ENCODE measurements at places on chromosomes 12 and 14.

- DNase-seq, result no peak
These were observed 6.5 kb downstream of the TMBIM4 start for GRCh38 chr12:66163289-66163688.

GRCh38 chr12:75236206-75236605 is 26.6 kb upstream of the KCNC2 start:
- DNase-seq, result no peak

GRCh38 chr14:67358924-67359774 is 455 bp downstream of the ATP6V1D start:
- no peak for DNase-seq

DNA sequence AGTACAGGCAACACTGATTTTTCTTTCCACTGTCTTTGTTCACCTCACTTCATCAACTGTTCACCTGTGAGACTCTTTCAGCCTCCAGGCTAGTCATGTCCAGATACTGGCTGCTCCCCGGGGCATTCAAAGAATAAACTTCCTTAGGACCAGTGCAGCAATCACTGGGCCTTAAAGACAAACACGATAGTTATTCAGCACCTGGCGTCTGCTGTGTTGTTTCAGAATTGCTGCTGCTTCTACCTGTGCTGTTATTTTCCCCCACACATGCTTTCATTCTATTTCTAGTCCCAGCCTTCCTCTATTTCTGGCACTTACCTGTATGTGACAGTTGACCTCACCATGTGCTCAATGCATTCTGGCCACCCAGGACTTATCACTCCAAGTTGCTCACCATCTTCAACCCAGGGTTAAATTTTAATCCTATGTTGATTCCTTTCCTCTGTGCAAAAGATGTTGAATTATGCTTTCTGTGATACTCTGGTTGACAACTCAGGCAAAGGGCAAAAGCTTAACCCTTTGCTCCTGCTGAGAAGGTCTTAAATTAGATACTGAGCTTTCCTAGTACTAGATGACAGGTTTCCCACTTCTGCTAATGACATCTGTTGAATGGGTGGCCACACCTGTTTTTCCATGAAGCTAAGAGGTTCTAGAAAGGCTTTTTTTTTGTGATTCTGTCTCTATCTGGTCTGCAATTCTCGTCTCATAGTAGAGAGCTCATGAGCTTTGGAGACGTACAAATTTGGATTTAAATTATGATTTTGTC is 41.4 kb downstream of the PTPRQ start:
- DNase-seq, result no peak

GRCh38 chr12:33892425-33892824 is 129.9 kb upstream of the ALG10 start:
- DNase-seq, result no peak

DNA sequence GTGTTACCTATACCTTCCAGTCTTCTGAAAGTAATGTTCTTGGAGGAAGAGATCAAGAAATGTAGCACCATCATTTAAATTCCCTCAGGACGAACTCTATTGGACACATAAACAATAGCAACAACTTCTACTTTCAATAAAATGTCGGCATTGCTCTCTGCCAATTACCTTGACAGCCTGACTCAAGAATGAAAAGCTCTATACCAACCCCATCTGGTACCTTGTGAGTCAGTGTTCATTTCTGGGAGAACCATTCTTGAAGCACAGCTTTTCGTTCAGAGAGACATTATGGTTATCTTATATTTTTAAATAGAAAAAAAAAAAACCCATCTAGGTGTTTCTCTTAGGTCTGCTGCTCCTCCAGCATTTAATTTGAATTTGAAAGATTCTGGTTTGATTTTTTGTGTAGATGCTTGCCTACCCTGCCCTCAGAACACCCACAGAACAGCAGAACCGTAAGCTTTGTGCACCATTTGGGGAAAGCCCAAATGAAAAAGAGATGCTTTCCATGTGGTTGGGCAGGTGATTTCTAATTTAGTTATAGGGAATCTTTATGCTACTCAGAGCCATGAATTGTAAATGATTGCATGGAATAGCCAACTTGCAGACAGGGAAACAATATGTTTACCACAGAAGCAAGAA is 156.0 kb downstream of the SAMD4A start:
- no peak for DNase-seq

GRCh38 chr14:102573591-102574046 is 18.8 kb upstream of the RCOR1 start:
- DNase-seq, result no peak

GRCh38 chr12:131372171-131372475 is 338.8 kb upstream of the SFSWAP start:
- DNase-seq, result no peak

GRCh38 chr12:97017213-97017612 is 110.2 kb downstream of the NEDD1 start:
- DNase-seq, result no peak

DNA sequence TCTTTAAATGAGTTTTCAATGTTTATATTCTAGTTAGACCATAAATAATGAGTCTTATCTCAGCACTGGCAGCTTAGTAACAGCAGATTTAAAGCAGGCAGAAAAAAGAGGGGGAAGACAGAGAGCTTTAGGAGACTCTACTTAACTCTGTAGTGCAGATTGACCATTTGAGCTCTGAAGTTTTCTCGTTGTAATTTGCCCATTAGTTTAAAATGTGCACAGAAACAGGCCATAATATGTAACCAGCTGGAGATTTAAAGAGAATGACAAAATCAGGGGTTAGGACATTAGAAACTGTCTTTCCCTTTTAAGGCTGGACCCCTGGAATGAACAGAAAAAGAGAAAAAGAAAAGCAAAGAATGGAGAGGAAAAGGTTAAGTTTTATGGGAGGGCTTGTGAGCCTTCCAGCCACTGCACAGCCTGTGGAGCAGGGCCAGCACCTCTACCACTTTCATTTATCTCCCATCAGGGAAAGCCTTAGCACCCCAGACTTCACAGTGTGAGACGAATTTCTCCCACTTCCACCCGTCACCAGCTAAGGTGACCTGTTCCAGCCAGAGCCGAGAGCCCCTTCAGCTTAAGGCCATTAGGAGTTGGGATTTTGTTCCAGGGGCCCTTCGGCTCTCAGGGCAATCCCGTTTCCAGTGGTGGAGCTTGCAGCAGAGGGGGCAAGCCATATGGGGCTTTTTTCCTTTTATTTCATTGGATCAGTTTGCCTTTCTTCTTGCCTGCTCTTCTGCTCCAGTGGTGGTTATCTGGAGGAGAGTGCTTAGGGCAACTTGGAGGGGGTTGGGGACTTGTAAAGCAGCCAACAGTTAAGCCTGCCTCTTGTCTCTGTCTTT is 8.0 kb downstream of the IL22 start:
- no peak for DNase-seq

DNA sequence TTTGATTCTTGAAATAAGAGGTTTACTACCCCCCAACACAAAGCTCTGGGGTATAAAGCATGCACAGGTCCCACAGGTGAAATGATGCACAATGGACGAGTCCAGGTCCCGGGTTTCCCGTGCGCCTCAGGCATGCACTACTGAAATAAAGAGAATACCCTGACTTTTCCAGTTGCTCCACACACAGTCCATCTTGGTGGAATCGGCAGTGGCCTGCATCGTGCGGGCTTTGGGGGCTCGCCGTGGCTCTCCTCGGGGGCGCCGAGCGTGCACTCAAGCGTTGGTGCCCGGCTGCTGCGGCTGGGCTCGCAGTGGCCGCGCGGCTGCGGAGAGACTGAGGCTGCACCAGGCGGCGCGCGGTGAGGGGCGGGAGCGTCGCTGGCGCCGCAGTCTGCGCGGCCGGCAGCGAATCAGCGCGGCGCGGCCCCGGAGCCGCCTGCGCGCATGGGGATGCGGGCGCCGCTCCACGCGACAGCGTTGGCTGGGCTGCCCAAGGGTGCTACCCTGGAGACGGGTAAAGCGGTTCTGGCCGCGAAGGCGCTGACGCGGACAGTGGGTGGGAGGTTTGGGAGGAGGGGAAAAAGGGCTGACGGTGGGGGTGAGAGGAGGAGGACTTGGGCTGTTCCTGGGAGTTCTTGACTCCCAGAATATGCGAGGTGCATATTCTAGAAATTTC is 53.8 kb upstream of the CCDC175 start:
- DNase-seq, result no peak

GRCh38 chr12:3834774-3835173 is 38.4 kb downstream of the PARP11 start:
- no peak for DNase-seq

DNA sequence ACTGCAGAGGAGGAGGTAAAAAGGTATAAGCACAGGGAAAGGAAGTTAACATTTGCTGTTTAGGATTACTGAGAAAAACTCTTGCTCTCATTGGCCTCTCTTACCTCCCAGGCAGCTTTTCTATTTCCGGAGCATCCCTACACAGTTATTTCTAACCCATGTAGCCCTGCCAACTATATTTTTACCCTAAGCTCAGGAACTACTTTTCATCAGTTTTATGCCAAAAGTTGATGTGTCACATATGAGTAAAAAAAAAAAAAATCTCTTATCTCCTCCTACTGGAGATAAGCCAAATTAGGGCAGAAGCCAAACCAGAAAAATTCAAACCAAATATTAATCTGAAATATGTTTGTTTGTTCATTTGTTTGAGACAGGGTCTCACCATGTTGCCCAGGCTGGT is 34.4 kb upstream of the PSMA6 start:
- DNase-seq, result no peak

GRCh38 chr12:2052826-2053678 is at the start of gene CACNA1C:
TSS of gene CACNA1C (plus strand) at chr12:2052987. CDS start at chr12:2053563, 576 bp downstream.
- no peak for DNase-seq

DNA sequence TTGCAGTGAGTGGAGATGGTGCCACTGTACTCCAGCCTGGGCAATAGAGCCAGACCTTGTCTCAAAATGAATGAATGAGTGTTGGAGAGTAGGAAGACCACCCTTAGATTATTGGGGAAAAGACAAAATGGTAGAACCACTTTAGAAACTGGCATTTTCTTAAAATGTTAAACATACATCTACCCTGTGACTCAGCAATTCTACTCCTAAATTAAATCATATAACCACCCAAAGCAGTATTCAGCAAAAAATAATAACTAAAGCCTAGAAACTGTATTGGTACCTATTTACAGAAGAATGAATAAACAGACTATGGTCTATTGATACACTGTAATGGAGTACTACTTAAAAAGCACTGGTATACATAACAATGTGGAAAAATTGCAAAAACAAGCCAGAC is 9.1 kb downstream of the NUP37 start:
- DNase-seq, result no peak

- no peak for DNase-seq
These were observed 271.4 kb downstream of the RPS29 start for GRCh38 chr14:49314737-49315136.

DNA sequence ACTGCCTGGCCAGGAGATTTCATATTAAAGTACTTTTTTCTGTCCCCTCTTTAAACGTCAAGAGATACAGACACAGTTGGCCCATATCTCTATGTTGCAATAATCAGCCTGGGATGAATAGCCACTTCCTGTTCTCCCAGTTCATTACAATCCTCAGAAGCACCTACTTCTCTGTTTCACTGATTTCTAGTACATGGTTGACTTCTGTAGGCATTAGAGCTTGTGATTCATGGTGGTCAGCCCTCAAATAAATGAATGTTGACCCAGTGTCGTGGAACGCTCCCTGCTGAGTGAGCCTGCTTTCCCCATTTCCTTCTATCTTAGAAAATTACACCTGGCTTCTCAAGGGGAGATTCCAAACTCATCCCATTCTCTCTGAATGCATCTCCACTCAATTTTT is 416.7 kb downstream of the PDZRN4 start:
- no peak for DNase-seq

- no peak for DNase-seq
These were observed 25.9 kb upstream of the WNK1 start for GRCh38 chr12:726281-727140.

DNA sequence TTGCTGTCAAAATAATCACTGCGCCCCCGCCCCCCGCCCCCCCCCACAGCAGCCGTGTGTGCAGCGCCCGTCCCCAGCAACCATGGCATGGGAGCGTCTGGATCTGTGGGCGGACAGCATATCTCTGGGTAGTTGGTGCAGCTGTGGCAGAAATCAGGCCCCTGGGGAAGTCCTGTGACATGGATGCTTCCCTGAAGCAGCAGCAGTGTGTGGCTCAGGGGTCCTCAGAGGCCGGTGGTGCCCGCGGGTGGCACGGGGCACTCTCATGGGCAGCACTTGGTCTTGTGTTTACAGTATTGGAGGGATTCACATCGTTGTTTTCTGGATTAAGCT is 19.2 kb downstream of the XRCC3 start:
- no peak for DNase-seq

- DNase-seq, result no peak
These were observed 112.0 kb upstream of the CLEC14A start for GRCh38 chr14:38367922-38368321.

GRCh38 chr12:69101505-69101904 is 137.9 kb upstream of the CPSF6 start:
- no peak for DNase-seq

GRCh38 chr14:68654471-68654941 is 138.4 kb downstream of the ZFP36L1 start:
- DNase-seq, result no peak

DNA sequence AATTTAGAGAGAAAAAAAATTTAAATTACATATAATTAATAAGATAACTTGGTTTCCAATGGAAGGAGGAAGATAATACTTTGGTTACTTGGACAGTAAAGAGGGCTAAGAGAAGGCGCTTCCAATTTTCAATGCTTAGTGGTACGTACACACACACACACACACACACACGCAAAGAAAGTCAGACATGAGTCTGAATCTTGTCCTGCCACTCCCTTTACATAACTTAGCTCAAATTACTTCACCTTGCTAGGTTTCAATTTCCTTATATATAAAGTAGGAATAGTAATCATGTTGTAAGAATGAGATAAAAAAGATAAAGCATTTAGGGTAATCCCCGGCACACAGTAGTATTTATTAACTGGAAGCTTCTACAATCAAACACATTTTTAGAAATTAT is 39.7 kb upstream of the VCPKMT start:
- DNase-seq, result no peak

GRCh38 chr14:25134184-25134583 is 84.2 kb upstream of the STXBP6 start:
- no peak for DNase-seq

DNA sequence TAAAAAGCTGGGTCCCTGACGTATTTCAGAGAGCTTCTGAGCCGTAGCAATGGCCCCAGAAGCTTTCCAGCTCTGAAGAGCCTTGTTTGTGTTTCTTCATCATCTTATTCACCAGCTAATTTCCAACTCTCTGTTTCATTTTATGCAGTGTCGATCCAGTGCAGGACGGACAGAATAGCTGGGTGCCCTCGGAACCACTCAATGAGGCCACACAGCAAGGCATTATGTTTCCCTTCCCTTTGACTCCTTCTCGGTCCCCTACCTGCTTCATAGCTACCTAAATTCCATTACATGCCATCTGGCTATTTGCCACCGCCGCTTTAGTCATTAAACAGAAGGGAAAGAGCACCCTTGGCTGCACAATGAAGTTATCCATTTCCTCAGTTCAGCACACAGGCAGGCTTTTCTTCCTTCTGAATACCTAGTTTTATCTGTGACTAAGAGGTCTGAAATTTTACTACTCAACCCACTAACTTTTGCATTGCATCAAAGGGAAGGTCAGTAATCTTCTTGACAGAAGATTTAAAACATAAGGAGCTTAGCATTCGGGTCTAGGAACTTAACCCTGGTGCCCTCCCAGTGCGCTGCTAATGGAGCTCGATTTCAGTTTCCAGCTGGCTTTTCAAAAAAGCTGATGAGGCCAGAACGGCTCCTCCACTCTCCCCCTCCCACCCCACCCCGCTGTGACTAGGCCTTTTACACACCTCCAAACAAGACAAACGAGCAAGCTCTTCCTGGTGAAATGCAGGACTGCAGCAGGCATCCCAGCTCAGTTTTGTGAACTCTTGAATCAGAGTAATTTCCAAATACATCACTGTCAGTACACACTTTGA is 176.8 kb downstream of the GXYLT1 start:
- no peak for DNase-seq

Measured in HCT116 (cell line).